ENCODE measurements at places on chromosomes 6 and 20.

DNA sequence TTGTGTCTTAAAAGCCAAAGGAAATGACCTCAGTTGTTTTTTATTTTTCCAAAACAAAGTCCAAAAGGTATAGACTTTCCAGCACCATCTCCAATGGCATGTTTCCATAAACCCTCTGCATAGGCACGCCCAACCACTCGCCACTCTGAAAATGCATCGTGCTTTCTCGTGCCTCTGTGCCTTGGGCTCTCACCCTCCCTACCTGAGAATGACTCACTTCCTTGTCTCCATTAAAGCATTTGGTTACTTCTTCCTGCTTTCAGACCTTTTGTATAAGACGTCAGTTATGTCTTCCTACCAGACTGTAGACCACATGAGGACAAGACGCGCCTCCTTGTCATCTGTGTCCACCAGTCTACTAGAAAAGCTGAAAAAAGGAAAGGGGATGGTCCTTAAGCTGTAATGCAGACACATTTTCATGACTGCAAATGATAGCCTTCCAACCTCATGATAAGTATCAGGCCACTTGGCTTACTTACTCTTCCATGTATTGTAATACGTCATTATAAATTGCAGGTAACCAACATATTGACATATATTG, 61.2 kb upstream of the CDYL start:
- no peak for DNase-seq

- DNase-seq = no peak
Observed at GRCh38 chr6:21582651-21583050, 10.9 kb upstream of the SOX4 start.

DNA sequence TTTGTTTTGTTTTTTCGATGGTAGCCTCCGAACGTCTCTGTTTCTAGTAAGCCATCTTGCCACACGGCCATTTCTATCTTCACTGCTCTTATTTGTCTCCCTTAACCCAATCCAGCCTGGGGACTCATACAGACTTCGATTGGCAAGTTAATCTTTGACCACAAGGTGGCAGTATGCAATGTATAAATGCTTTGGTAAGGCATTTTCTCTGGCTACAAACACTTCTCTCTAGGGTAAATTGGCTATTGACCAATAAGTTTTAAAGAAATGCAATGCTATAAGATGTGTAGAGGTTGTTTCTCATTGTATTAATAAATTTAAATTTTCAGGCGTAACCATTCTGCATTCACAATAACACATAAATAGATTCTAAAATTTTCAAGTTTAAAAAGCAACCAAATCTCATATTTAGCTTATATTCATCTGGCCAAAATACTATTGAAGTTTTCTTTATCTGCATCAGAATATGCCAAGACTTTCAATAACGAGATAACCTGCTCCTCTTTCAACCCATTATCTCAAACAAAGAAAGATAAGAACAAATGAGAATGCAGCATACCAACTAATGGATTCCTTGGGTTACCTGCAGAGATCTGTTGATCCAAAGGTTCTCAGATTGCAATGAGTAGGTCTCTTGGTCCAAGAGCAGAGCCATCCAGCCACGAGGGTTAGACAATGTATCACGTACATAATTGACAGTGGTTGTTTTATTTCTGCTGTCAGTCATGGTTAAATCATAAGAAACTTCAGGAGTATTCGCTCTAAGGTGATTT, 231.9 kb downstream of the PKHD1 start:
- peak; percentile 17 for DNase-seq

DNA sequence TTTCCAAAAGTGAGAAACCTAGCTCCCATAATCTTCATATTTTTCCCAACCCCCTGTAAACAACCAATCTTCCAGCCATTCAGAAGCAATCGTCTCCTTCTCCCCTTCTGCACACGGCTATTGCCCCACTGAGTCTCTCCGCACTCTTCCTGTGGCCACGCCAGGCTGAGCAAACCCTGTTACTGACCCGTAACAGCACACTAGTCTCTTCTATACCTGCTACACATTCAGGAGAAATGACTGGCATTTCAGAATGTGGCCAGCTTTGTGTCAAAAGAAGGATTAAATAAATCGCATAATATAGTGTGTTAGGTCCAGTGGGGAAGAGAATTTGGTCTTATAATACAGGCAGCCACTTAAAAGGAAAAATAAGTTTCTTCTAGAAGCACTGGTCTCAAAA, 41.4 kb downstream of the ECT2L start:
- no peak for DNase-seq

- DNase-seq = no peak
Observed at GRCh38 chr20:2703716-2704475, 11.3 kb downstream of the EBF4 start.

DNA sequence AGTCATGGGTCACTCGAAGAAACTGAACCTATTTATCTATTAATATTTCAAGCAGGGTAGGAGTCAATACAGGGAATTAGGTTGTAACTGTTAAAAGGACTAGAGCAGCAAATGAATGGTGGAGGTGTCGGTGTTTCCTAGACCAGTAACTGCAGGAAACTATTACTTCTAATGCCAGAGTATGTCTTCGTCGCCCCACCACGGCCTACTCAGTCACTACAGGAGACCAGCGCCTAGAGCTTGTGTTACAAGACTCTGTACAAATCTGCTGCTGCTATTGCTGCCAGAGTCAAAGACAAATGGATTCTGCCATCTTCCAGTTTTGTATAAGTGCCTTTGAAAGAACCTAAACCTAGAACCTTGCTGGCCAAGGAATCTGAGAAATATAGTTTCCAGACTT, 343.9 kb downstream of the SOX4 start:
- no peak for DNase-seq

GRCh38 chr20:22590662-22591061, 6.3 kb upstream of the FOXA2 start:
- no peak for DNase-seq

DNA sequence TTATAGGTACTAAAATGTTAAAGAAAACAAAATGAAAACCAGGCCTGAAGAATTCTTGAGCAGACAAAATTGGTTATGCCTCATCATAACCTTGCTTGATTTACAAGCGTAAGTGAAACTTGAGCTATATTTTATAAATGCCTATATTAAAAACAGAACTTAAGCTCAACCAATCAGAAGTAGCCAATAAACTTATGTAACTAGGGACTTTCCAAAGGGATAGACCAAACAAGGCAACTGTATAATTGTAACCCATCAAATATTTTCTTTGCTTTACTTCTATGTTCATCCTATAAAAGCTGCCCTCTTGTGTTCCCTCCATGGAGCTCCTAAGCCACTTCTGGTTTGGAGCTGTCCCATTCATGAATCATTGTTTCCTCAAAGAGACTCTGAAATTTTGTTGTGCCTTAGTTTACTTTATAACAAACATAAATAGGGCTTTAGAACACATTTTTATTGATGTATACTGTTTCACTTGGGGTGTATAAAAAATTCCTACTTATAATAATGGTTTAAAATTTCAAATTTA, 101.6 kb upstream of the CARMIL1 start:
- no peak for DNase-seq

- DNase-seq = no peak
Observed at GRCh38 chr6:11486051-11486450, 51.5 kb upstream of the TMEM170B start.

DNA sequence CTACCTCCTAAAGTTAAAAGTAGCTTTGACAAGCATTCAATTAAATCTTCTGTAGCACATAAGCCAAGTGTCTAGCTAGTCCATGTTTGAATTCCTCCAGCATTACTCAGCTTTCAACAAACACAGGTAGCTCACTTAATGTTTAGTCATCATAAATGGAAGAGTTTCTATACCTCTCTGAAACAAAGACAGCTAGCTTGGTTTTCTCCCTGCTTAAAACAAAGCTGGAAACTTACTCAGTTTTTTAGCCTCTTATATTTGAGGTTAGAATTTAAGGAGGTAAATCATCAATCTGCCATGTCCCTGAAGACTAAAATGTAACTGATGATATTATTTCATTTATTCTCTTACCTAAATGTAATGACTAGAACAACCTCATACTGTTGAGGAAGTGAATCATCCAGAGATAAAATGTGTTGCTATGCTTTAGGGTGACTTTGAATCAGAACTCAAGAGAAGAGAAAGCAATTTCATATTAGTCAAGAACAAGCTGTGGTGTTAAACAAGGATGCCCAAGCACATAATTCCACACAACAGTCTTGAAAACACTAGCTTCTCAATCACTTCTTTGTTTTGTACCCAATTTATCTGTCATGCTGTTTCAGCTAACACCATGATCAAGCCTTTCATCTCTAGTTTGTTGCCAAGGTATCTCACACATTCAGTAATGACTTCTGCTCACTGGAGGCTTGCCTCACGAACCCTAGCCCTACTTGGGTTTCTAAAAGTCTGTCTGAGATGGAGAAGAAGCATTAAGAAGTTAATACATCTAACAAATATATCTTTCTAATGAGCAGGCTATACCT, 251.9 kb downstream of the EPM2A start:
- DNase-seq = no peak

- DNase-seq = no peak
Observed at GRCh38 chr6:35011096-35012041, 122.3 kb downstream of the ANKS1A start.

DNA sequence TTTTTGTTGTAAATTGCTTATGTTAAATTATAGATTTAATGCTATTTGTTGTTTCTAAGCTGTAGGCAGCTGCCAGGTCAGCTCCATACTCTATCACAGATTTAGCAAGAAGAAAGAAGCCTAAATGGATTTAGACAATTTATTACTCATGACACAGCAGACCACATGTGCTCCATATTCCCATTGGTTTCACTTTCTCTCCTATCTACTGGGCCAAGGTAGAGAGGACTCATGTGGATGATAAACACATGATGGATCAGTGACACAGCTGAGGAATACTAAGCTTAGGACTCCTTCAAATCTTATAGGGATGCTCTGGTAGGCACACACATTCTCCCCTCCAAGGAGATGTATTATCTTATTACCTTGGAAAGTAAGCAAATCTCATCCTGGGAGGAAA, 553.0 kb upstream of the ADGRB3 start:
- DNase-seq = no peak

GRCh38 chr6:105900125-105900937, 185.8 kb upstream of the PRDM1 start:
- no peak for DNase-seq

DNA sequence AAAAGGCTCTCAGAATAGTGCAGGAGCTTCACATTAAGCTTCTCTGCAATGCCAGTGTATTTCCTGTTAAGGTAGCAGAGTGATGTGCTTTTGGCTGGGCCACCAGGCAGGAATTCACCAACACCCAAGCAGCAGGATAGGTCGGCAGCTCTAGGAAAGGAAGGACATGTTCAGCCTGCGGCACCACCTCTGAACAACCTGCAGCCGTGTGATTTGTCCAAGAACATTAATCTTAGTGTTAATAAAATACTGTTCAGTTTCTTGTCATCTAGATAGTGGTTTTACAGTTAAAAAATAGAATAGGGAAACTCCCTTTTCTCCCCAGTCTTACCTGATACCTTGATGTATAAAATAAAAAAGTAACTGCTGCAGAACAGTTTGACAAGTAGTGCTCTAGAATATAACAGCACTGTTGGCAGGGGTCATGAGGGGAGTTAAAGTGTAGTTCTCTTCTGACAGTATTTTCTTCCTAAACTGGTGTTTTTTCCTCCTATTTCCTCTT, 18.8 kb downstream of the ZNF292 start:
- no peak for DNase-seq

- DNase-seq = no peak
Observed at GRCh38 chr6:28947831-28948270, 24.1 kb upstream of the TRIM27 start.

GRCh38 chr20:47863315-47863965, 78.2 kb upstream of the SULF2 start:
- peak; percentile 89 for DNase-seq

Measured in NCI-H2171 (cell line).